ENCODE measurements at places on chromosomes 5 and 9.

GRCh38 chr9:115038178-115038577, 79.8 kb downstream of the TNC start:
- no peak for DNase-seq

DNA sequence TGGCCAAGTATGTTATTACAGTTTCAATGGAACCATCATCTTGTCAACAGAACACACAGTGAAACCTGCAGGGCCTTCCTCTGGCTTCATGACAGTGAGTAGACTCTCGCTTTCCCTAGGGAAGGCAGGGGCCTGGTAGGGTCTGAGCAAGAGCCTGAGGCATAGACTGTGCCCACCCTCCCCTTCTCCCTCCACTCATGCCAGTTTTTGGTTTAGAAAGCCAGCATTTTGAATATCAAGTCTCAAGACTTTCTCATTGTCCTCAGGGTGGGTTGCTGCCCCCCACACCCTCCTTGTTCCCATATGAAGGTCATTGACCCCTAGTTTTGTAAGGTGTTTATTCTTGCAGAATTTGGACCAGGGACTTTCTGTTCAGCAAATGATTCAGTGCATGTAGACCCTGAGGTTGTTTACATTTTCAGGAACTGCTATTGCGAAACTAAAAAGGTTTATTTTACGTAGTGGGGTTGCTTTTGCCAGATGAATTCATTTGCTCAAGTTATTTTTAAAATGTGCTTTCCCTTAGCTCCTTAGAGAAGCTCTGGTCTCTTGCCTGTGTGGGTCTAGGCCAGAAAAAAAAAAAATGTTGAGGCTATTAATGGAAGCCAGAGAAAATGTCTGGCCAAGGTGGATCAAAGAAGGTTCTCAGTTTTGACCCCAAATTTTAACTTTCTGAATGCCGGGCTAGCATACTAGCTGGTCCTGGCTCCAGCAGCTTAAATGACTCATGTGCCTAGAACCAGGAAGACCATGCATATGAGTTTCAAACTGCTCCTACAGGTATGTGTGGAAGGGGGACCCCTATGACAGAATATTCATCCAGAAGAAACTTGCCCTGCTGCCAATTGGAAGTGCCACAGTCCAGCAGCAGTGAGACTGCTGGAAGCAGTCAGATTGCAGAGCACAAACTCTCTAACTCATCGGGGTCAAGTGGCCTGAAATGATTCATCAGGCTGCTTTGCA, 10.1 kb upstream of the MOB3B start:
- no peak for DNase-seq

GRCh38 chr5:125011419-125011818, 265.0 kb upstream of the ZNF608 start:
- DNase-seq: no peak

DNA sequence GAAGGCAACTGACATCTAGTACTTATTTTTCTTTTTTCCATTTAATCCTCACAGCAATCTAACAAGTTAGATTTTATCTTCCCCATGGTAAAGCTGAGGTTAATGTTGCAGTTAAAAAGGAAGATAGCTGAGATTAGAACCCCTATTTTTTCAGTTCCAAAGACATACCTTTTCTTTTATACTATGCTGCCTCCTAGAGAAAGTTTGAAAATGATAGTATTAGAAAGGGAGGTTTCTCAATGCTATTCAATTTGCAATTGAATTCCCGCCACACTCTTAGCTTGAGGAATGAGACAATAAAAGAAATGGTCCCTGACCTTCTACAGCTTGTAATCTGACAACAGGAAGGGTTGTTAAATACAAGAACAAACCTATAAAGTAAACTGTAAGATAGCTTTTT, 195.9 kb upstream of the TRIM32 start:
- no peak for DNase-seq

- no peak for DNase-seq
Measured at GRCh38 chr9:76581731-76582130, 122.7 kb downstream of the GCNT1 start.

DNA sequence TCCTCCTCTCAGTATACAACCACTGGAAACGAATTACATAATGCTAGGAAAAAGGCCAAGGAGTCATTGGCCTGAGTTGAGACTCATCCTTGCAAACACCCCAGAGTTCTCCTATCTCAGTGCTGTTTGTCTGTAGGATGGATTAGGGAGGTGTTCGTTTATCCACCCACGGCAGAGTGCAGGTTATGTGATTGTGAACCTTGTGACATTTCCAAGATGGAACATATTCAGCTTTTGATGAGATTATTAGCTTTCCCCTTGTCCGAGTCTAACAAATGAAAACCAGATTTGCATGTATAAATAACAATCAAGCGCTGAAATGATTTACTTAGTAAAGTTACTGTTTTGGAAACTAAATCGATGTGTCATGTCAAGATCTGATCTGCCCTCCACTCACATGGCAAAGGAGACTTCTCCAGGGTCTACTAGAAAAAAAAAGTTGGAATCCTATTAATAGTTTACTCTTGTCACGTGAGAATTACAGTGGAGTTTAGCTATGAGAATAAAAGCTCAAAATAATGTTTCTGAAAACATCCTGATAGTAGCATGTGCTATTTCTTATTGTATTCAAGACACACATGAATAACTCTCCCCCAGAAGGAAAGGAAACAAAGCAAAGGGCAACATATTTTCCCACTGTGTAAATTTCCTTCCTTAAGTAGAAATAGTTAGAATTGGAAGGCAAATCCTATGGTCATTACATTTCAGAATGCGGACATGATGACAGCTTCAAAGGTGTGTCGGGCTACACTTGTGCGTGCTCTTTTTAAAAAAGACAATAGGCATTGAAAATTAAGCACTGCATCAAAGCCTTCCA, 600.4 kb downstream of the EBF1 start:
- no peak for DNase-seq

DNA sequence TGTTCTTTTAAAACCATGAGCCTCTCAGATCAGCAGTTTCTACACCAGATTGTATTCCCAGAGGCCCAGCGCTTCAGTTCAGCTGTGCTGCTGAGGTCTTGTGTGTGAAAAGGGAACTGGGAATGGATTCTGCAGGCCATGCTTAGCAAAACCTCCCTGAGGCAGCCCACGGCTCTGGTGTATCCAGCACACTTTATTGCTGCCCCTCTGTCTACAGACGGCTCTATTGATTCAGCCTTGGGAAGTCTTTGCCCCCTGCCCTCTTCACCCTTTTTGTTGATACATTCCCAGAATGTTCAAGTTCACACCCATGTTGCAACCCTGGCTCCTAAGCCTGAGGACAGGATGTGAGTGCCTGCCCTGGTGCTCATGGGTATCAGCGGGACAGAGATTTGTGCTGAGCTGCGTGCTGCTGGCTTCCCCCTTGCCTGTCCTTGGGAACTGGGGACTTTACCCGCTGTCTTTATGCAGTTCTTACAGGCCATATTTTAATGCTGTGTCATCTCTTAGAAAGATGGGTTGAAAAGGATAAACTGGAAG, 37.3 kb downstream of the ARHGAP26 start:
- DNase-seq: no peak

GRCh38 chr9:98249771-98250170, 5.7 kb downstream of the TBC1D2 start:
- DNase-seq: no peak

DNA sequence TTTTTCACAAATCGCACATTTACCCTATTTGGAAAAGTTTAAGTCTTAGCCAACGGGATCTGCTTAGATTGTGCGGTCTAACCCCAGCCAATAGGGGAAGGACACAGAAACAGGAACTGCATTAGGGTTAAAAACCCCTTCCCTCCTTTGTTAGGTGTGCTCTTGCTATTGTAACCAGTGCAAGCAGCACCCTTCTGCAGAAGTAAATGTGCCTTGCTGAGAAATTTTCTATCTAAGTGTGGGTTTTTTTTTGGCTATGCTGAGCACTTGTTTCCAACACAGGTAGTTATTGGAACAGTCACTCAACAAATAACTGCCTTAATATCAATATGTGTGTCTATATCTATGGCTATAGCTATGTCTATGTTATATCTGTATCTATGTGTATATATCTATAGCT, 190.0 kb downstream of the TRIM32 start:
- no peak for DNase-seq

GRCh38 chr9:71766663-71767062, 1.6 kb downstream of the CEMIP2 start:
- DNase-seq: no peak

- DNase-seq: no peak
Measured at GRCh38 chr5:142597546-142598337, 88.1 kb downstream of the FGF1 start.

All from NCI-H1694 (cell line).